ENCODE measurements at places on chromosomes 16 and 17. TPM values are rescaled to one million over a fixed set of nuclear protein-coding genes. Genes with fewer than 3 reads are reported as not detected.

FBXL19 gene
- total RNA-seq: 9.3 TPM

CDK12 gene
- 28.2 TPM for total RNA-seq

MT1M gene
- total RNA-seq: 1.7 TPM

GP1BA gene
- total RNA-seq: not detected

EVI2A gene
- 1.4 TPM for total RNA-seq

PDE6G gene
- not detected for total RNA-seq

HOXB3 gene
- 3.4 TPM for total RNA-seq

FOXJ1 gene
- 0.51 TPM for total RNA-seq

CHP2 gene
- 0.62 TPM for total RNA-seq

RUNDC3A gene
- 5.9 TPM for total RNA-seq

CES5A gene
- not detected for total RNA-seq

C1QTNF8 gene
- total RNA-seq: not detected

MT1G gene
- not detected for total RNA-seq

JPH3 gene
- total RNA-seq: 0.10 TPM

GRAP gene
- 8.1 TPM for total RNA-seq

PARN gene
- 54.7 TPM for total RNA-seq

DPEP3 gene
- not detected for total RNA-seq

CLEC3A gene
- not detected for total RNA-seq

NPIPB13 gene
- 2.4 TPM for total RNA-seq

TEKT1 gene
- total RNA-seq: not detected

GPRC5C gene
- total RNA-seq: 66.4 TPM

EIF4A3 gene
- 88.5 TPM for total RNA-seq

DLG4 gene
- 11.1 TPM for total RNA-seq

CA10 gene
- total RNA-seq: 1.2 TPM

OR1F1 gene
- total RNA-seq: not detected

LITAFD gene
- total RNA-seq: not detected

SLC16A13 gene
- 1.3 TPM for total RNA-seq

TPSAB1 gene
- total RNA-seq: 4.5 TPM

CSH1 gene
- total RNA-seq: not detected

EME1 gene
- total RNA-seq: 4.3 TPM

TP53TG3C gene
- not detected for total RNA-seq

FNDC8 gene
- total RNA-seq: not detected

GAST gene
- not detected for total RNA-seq

TRPV3 gene
- total RNA-seq: 1.8 TPM

ITGAD gene
- total RNA-seq: not detected

PYDC1 gene
- not detected for total RNA-seq

RAP1GAP2 gene
- 5.7 TPM for total RNA-seq

FAM171A2 gene
- 9.9 TPM for total RNA-seq

COL1A1 gene
- 3,144 TPM for total RNA-seq

KRTAP2-2 gene
- not detected for total RNA-seq

EVI2B gene
- 1.2 TPM for total RNA-seq

SPATA32 gene
- not detected for total RNA-seq

SOX8 gene
- 55.6 TPM for total RNA-seq

DHRS13 gene
- 18.2 TPM for total RNA-seq

MYO1C gene
- total RNA-seq: 120 TPM

C17orf113 gene
- 2.3 TPM for total RNA-seq

SP2 gene
- 2.4 TPM for total RNA-seq

C1QTNF1 gene
- 15.8 TPM for total RNA-seq

LGALS9 gene
- 7.3 TPM for total RNA-seq

IRX5 gene
- total RNA-seq: 1.8 TPM

BLTP2 gene
- 104 TPM for total RNA-seq

SHISA9 gene
- total RNA-seq: 2.6 TPM

NPIPA2 gene
- total RNA-seq: not detected
